ENCODE measurements at places on chromosomes 3 and 15.
A peak's percentile ranks its signal among the peaks of the same experiment; 100 is the strongest.

GRCh38 chr3:113136071-113136470 lies 75.3 kb upstream of the BOC start:
- peak; percentile 45 for DNase-seq

- DNase-seq: no peak
Measured at GRCh38 chr3:23263796-23264195, 60.7 kb downstream of the UBE2E2 start.

- no peak for DNase-seq
Measured at GRCh38 chr3:167930453-167930852, 165.3 kb downstream of the GOLIM4 start.

- DNase-seq: no peak
Measured at GRCh38 chr15:70146771-70147170, 49.1 kb upstream of the TLE3 start.

DNA sequence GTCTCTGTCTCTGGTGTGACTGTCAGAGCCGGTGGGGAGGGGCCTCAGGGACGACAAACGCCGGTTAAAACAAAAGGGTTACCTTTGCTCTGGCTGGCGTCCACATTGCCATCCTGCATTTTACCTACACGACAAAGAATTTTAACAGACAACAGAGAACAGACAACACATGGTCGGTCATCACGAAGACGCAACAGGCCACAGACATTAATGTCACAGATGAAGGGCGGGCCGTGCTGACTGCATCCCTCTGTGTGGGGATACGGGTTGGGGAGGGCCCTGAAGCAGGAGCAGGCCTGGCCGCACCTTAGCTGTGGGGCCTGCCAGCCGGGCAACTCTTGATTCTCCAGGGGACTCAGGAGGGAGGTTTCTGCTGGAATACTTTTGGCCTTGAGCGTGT lies 58.2 kb upstream of the SEC13 start:
- DNase-seq: no peak

GRCh38 chr3:39378088-39378487 lies 5.1 kb upstream of the SLC25A38 start:
- peak; percentile 18 for DNase-seq

DNA sequence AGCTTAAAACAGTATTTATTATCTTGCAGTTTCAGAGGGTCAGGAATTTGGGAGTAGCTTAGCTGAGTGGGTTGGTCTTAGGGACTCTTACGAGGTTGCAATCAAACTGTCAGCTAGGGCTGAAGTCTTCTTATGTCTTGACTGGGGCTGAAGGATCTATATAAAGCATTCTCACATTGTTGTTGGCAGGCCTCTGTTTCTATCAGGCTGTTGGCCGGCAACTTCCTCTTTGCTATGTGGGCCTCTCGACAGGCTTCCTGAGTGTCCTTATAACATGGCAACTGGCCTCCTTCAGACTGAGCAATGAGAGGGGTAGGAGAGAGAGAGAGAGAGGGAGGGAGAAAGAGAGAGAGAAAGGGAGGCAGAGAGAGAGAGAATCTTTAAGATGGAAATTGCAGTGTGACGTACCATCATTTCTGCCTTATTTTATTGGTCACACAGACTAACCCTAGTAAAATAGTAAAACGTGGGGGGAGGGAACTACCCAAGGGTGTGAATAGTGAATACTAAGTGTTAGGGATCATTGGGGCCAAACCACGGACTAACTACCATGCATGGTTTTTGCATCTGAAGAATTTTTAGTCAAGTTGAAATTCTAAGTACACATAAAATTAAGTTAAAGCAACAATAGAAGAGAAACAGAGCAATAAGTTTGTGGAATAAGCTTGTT lies 16.1 kb downstream of the FGF7 start:
- no peak for DNase-seq

- no peak for DNase-seq
Measured at GRCh38 chr3:54791501-54792156, 136.2 kb downstream of the LRTM1 start.

All from kidney capillary endothelial cell (primary cell).